ENCODE measurements at places on chromosomes 3 and 15.
A peak's percentile ranks its signal among the peaks of the same experiment; 100 is the strongest.

GRCh38 chr3:162170581-162170980, 674.0 kb downstream of the OTOL1 start:
- no peak for DNase-seq

GRCh38 chr3:126731044-126731443, 27.0 kb downstream of the CHCHD6 start:
- DNase-seq = no peak

GRCh38 chr3:72273615-72274014, 488.7 kb upstream of the PROK2 start:
- no peak for DNase-seq

GRCh38 chr3:15982667-15983196, 185.0 kb upstream of the ANKRD28 start:
- peak; percentile 56 for DNase-seq

GRCh38 chr3:178419071-178419470, 117.2 kb upstream of the KCNMB2 start:
- no peak for DNase-seq

GRCh38 chr15:79459666-79460065, 27.5 kb downstream of the MINAR1 start:
- DNase-seq = no peak

DNA sequence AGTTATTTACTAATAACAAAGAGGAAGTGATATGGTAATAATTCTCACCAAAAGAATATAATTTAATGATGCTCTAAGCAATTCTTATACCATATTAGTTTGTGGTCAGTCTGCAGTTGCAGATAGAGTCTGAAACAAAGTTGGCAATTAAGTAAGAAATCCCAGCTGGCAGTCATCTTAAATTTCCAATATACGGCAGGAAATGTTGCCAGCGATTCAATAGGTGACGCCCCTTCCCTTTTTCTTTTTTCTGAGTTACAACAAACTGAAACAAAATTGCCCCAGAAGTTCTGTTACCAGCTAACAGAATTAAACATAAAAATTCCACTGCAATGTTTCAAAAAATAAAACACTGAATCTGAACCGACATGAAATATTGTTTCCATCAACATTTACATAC, 26.7 kb downstream of the LRRFIP2 start:
- DNase-seq = no peak

DNA sequence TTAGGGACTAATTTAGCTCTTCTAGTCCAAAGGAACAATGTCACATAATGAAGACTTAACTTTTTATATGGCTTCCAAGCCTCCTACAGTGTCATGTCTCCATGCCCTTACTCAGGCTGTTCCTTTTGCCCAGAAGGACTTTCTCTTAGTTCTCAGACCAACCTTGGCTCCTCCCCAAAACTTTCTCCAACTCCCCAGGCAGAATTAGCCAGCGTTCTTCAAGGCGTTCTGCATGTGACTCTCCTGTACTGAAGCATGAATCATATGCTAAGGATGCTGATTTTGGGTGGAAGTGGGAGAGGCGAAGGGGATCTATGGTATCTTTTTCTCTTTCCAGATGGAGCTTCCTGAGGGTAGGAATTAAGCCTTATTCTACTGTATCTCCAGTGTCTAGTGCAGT, 335.1 kb upstream of the ICE2 start:
- DNase-seq = no peak

- DNase-seq = peak; percentile 87
Measured at GRCh38 chr3:14849638-14850230, 31.0 kb downstream of the FGD5 start.

DNA sequence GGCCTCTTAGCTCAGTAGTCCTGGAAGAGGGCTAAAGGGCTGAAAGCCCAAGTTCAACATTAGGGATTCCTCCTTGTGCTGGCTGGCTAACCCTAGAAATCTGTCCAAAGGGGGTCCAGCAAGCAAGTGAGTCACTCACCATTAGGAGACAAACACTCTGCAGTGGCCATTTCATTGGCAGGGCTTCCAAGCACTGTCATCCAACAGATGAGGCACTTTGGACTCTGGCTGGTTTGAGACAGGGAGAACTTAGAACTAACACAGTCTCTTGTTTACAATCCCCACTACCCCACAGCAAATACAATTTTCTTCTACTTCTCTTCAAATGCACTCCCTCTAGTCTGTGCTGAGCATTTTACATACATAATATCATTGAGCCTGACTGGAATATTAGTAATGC, 10.1 kb upstream of the WNT5A start:
- DNase-seq = no peak

DNA sequence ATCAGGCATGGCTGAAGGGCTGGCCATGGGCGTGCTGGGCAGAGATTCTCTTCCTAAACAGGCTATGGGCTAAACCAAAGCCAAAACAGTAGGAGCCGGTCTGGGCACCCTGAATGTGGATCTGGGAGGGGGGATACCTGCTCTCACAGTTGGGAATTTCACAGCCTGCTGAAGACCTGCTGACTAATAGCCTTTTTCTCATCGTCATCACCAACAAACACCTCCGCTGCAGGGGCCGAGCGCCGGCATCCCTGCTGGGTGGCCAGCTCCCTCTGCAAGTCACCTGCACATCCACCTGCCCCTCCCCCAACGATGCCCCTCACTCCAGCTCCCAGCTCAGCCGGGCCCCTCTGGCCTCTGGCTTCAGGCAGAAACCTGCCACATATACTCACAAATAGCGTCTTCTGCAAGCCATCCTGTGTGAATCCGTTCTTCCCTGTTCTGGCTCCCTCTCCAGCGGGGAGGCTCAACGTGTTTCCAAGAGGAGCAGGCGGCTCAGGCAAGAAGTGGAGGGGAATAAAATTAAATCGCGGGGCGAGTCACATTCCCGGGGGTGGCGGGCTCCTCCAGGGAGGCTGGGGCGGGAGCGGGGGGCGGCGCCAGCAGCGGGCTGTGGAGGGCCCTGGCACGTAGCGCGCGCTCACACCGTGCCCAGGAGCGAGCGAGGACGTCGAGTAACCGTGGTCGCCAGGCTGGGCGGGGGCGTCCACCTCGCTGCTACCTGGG, 466 bp downstream of the IQSEC1 start:
- DNase-seq = peak; percentile 50

GRCh38 chr3:10708216-10708893, 107.7 kb upstream of the SLC6A11 start:
- peak; percentile 35 for DNase-seq

DNA sequence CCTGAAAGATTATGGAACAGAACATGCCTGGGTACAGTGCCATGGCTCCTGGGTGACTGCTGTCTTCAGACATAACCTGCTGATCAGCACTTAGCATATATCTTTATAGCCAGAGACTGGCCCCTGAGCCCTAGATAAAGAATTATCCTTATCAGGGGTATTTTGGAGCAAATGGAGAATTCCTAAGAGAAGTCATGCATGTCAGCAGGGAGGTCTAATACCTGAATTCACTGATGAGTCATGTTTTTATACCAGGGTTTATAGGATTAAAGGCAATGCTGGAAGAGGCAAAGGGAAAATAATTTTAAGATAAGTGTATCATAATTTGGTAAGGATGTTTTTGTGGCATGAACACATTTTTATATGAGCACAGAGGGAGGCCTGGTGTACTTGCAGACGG, 159.8 kb downstream of the ADAMTSL3 start:
- DNase-seq = no peak

- DNase-seq = no peak
Measured at GRCh38 chr3:14525685-14526631, 14.2 kb downstream of the GRIP2 start.

DNA sequence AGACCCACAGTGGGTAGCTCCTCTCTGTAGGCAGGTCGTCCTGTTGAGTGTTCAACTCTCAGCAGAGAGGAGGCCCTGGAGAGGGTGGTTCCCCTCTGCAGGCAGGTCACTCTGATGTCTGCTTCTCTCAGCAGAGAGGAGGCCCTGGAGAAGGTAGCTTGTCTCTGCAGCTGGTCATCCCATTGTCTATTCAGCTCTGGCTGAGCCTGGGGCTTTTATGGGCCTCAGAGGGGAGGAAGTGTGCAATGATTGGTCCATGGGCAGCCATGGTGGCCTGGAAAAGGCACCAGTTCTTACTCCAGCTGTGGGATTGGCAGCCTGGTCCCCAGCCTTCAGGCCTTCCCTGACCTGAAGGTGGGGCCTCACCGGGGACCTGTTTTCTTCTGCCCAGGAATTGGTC, 52.9 kb downstream of the PPCDC start:
- no peak for DNase-seq

GRCh38 chr3:31102196-31102879, 207.9 kb upstream of the GADL1 start:
- no peak for DNase-seq

DNA sequence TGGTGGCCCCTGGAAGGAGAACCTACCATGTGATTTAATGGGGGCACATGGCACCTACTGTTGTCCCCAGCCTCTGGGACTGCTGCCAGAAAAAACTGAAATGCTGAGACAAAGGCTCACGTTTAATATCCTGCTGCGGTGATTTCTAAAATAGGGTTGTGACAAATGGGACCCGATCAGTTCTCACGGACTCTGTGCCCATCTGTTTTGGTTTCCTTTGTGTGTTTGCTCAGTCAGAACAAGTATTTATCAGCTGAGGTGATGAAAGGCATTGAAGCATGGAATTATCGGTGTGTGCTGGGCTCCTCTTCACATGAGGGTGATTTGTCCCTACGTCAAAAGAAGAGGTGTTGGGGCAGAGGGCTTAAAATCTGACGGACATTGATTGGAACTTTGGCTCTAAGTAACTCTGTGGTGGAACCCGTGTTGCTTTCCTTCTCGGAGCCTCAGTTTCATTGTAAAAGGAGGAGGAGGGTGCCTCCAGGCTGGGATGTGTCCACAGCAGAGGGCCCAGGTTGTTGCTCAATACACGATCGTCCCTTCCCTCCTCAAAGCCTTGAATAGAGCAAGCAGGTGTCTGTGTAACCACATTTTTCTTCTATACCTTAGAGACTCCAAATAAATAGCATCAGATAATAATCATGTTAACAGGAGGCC, 283.3 kb upstream of the RGMA start:
- no peak for DNase-seq

All from SK-N-SH (cell line).